Activated T-cell treated with anti-CD3 and anti-CD28 coated beads, Interleukin-2, amount 50 U/mL, for 4 hours (primary cell): ENCODE measurements at places on chromosomes 3 and 15.

GRCh38 chr15:71889385-71889784, 79.0 kb downstream of the NR2E3 start:
- no peak for DNase-seq

DNA sequence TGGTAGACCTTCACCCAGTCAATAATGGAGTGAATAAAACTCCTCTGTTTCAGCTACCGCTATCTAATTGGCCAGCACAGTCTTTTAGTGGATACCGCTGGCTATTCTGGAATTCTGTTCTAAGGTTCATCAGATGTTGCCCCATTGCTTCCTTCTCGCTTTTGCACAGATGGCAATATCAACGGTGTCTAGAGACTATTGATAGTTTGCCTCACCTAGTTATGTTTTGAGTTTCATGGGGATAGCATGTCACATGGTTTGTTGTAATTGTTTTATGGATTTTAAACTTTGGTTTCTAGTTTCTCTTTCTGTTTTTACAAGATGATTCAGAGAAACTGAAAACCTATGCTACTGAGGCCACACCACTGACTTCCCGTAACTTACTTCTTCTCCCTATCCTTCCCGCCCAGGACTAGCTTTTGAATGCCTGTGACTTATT, 2.0 kb downstream of the XRN1 start:
- no peak for DNase-seq

GRCh38 chr3:195425849-195426248, 17.0 kb downstream of the ACAP2 start:
- no peak for DNase-seq

DNA sequence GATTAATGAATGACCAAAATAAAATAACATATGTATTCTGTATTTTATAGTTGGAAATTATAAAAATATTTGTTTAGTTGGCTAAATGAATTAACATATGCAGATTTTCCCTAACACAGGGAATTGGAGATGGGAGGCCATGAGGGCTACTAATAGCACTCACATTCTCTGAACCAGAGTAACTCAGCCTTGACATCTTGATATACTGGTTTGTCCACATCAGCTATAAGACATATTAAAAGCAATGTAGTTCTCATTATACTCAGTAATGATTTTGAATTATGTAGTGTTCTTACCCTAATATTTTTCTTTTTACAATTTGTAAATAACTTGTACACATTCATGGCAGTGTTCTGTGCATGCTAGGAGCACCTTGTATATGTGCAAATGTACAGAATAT, 255.9 kb downstream of the EPHA6 start:
- DNase-seq: no peak

GRCh38 chr3:66394753-66395249, 106.0 kb downstream of the LRIG1 start:
- no peak for DNase-seq

DNA sequence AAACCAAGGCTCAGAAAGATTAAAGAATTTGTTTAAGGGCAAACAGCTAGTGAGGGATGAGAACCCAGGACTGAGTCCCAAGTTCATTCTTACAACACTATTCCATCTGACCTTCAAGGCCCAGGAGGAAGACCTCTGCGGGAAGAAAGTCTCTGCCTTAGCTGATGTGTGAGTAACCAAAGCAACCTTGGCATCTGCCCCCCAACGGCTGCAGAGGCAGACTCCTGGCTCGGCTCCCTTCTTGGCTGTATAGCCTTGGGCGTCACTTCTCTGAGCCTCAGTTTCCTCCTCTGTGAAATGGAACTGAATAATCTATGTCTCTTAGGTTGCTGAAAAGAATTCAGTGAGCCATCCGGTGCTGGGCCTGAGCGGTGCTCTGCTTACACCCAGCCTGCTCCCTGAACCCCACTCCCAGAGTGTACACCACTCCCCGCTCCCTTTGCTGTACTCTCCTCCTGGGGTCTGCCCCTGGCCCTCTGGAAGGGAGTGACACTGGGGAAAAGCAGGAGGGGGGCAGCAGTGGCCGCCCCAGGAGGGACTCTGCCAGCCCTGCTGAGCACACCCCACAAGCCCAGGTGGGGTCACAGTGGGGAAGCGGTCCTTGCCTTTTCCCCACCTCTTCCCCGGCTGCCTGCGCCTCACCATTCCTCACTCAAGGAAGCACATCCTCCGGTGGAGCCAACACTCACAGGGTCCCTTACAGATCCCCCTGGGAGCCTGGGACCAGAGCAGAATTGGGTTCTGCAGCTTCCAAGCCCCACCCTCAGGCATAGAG, 97.3 kb downstream of the IQSEC1 start:
- DNase-seq: no peak

- no peak for DNase-seq
These were observed 161.3 kb upstream of the SLC2A2 start for GRCh38 chr3:171187706-171188290.

GRCh38 chr3:58994746-58995330, 55.0 kb downstream of the CFAP20DC start:
- no peak for DNase-seq

DNA sequence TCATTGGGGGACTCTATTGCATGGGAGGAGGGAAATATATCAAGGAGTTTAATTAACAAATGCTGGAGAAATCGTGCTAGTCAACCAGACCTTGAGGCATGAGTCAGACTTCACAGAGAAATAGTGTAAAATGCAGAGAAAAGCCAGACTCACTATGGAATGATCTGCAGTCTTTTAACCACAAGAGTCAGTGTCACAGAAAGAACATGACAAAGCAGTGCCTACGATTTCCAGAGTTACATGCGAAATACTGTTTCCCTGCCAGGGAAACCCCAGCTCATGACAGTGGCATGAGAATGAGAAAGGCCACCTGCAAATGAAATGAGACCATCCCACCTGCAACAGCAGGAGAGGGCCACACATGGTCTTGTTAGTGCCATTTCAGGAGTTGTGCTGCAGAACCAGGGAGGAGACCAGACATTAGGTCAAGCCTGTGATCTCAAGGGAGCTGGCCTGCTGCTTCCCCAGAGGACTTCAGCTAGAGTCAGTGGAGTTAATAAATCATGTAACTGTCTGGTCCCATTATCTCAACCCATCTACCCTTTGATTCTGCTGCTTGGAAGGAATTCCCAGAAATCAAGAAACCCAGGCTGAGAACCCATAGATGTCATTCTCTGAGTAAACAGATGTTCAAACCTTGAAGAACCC, 79.0 kb downstream of the ERC2 start:
- no peak for DNase-seq

DNA sequence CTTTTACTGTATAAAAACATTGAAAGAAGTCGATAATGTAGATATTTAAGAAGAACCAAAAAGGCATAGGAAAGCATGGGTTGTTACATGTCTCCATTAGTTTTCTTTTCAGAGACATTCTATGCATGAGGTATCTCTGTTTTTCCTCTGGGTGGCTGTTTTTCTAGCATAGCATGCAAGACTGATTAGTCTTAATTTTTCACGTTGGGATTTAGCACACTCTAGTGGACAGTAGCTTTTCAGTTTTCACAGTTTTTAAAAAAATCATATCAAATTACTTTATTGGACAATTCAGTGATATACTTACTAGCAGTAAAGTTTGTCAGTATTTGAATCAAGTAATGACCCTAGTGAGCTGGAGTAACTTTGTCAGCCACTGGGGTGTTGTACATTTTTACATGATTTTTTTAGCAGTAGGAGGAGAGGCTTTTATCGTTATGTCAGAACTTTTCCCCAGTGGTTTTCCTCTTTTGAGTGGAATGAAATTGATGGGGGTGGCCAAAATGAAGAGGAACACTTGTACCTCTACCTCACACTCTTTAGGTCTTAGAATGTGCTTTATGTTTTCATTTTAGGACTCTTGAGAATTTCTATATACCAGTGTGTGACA, 57.2 kb downstream of the SEC22A start:
- no peak for DNase-seq

DNA sequence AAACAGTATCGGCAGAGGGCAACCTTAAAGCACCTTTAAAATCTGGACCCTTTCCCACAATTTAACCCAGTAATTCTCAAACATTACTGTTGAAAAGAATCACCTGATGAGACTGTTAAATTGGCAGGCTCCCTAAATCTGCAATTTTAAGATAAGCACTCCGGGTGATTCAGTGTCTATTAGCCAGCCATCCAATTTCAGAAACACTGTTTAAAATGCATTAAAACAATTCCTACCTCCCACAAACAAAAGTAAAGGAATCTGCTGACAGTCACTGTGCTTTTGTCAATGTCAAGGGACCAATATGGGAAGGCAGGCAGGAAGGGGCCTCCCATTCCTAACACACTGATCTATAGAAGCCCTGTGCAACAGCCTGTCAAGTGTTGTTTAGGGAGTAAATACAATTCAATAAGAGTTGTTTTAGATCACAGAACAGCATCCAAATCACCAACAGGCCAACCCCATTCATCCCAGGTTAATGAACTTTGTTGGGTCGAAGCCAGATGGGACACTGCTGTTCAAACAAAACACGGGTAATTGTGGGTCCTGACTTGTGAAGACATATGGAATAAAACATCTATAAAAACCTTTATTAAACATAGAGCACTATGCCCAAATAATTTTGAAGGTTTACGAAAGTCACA, 21.4 kb downstream of the SIAH2 start:
- DNase-seq: no peak

- DNase-seq: no peak
These were observed 232.3 kb upstream of the MRPL3 start for GRCh38 chr3:131735116-131735515.

GRCh38 chr3:41176596-41176995, 22.7 kb upstream of the CTNNB1 start:
- DNase-seq: no peak

DNA sequence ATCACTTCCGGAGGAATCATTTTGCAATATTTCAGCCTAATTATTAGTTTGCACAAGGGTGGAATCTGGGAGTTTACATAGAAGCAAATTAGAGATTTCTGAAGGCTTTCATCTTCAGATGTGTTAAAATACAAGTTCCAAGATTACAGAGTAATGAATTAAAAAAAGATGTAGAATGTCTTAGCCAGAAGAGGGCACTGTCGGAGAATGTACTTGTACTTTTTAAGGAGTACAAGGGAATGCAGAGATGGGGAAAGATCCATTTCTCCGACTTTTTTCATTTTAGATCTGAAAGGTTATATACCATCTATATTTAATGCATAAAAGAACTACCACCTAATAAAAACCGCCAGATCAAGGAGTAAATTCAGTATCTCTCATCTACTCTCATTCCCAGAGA, 43.1 kb upstream of the WDR5B start:
- no peak for DNase-seq

GRCh38 chr3:131728898-131729642, 226.3 kb upstream of the MRPL3 start:
- no peak for DNase-seq

DNA sequence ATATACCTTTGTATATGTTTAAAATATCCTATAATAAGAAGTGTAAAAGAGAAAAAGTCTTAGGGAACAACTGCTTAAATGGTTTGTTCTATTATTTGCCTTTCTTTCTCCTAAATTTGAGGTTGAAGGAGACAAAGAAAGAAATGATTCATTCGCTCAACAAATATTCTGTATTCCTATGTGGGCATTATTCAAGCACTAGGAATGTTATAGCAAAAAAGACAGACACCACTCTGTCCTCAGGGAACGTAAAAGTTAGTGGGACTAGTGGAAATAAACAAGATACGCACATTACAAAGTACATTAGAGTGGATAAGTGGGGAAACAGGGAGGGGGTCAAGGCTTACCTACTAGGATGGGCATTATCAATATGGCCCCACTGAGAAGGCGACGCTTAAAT, 332.2 kb downstream of the LPP start:
- no peak for DNase-seq

DNA sequence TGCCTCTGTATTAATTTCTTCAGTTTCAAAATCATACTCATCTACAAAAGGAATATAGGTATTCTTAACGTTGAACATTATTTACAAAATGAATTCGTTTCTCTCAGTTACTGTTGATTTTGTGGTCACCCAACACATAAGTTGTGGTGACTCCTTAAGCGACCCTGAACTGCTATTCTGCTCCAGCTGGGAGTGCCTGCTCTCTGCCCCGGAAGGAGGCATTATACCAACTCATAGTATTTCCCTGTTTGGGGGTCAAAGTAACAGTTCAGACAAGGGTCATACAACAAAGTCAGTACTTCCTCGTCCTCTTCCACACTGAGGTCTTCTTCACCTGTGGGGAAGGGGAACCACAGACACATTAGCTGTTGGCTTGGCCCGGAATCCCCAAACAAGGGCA, 75.7 kb upstream of the FAM3D start:
- DNase-seq: no peak

GRCh38 chr3:175059788-175060187, 200.7 kb downstream of the NAALADL2 start:
- no peak for DNase-seq

DNA sequence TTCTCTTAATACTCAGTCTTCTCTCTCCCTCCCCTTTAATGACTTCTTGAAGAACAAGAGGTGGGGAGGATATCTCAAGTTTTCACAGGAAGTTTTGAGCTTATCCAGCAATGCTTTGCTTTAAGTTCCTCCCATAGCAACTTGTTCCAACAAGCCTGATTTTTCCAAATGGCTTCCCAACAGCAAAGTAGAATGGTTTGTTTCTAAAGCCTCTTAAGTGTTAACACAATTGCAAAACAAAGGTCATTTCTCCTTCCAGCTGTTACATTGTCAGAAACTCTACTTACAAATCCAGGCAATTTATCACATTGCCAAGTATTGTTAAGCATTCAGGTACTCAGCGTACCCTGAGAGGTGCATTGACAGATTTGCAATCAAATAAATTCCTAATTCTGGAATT, 6.8 kb upstream of the ZNF770 start:
- DNase-seq: no peak

DNA sequence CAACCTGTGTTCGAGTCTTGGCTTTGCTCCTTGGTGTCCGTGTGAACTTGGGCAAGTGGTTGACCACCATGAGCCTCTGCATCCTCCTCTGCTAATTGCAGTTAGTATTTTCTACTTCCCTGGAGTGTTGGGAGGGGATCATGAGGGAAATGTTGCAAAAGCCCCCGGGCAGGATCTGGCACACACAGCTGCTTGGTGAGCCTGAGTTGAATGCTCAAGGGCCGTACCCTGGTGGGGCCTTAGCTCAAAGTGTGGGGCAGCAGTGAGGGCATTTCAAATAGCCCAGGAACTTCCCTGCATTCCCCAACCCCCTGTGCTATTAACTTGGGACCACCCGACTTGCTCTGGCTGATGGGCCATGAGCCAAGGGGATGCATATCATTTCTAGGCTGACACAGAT, 94.9 kb upstream of the SLC6A11 start:
- no peak for DNase-seq

DNA sequence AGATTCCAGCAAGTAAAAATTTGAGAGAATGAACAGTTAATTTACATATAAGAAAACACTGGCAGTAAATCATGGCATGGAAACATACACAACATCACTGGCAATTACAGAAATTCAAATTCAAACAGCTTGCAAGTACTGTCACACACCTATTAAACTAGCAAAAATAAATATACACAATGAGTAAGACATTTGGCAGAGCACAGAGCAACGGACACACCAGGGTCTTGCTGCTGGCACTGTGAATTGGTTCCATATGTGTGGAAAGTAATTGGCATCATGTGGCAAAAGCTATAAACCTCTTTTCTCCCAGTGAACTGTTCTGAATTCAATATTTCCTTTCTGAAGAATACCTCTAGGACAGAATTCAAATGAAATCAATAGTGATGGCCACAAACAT, 78.3 kb downstream of the LRRK1 start:
- DNase-seq: no peak
